Activated CD4-positive, alpha-beta T cell treated with anti-CD3 and anti-CD28 coated beads, Interleukin-2, amount 50 U/mL, for 16 hours (primary cell): ENCODE measurements at places on chromosomes 12 and 14.

DNA sequence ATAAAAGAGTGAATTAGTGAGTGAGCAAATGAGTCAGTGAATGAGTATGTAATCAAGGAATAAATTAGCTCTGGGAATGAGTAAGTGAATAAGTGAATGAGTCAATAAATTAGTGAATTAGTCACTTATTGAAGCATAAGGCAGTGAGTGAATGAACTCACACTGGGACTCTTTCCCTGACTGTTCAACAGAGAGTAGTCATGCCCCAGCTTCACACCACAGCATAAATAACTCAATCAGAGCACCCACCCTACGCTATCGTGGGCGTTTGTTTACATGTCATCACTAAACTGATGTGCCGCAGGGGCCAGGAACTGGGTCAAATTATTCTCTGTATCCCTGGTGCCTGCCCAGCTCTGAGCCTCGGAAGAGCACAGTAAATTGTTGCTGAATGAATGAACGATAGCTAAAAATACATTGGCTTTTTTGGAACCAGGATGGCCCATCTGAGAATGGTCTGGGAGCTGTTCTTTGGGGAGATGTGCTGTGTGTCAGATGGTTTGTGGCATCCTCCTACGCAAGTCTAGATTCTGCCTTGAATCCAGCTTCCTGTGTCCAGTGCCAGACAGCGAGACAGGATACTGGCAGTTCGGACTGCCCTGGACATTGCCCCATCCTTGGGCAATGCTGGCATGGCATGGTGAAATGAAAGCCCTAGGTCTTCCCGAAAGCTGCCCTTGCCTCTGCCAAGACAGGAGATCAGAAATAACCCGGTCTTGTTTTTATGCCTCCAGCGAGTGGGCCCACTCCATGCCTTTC, 98.0 kb upstream of the RTL1 start:
- no peak for DNase-seq

DNA sequence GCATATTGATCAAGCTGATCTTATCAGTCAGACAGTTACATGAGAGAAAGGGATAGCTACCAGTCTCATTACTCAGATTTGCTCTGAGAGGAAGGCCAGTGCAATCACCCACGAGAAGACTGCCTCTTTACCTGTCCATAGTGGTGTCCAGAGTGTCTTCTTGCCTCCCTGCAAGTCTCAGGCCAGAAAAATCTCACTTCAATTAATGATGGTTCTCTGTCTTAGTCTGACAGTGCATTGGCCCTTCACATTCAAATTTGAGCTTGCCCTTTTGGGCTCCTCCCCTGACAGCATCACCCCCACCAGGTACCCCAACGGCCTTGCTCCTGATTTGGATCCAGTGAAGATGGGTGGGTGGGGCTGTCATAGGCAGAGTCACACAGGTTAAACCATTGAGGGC, at the start of gene AICDA:
Gene AICDA (minus strand): TSS at position 231 of the 400 bp plus-strand sequence. CDS start 92 bp downstream, at position 139.
- no peak for DNase-seq

DNA sequence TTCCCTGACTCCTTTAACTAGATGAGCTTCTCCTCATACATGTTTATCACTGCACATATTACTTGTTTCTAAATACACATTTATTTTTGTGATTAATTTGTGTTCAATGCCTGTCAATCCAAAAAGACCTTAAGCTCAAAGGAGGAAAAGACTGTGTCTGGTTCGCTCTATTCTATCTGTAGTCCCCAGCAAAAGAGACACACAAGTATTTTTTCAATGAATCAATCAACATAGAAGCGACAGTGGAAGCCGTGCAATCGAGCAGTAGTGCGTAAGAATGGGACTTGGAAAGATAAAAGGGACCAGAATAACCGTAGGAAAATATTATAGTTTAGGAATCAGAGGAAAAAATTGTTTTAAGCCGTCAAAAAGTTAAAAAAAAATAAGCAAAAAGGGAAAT, 951 bp downstream of the WDHD1 start:
- no peak for DNase-seq

DNA sequence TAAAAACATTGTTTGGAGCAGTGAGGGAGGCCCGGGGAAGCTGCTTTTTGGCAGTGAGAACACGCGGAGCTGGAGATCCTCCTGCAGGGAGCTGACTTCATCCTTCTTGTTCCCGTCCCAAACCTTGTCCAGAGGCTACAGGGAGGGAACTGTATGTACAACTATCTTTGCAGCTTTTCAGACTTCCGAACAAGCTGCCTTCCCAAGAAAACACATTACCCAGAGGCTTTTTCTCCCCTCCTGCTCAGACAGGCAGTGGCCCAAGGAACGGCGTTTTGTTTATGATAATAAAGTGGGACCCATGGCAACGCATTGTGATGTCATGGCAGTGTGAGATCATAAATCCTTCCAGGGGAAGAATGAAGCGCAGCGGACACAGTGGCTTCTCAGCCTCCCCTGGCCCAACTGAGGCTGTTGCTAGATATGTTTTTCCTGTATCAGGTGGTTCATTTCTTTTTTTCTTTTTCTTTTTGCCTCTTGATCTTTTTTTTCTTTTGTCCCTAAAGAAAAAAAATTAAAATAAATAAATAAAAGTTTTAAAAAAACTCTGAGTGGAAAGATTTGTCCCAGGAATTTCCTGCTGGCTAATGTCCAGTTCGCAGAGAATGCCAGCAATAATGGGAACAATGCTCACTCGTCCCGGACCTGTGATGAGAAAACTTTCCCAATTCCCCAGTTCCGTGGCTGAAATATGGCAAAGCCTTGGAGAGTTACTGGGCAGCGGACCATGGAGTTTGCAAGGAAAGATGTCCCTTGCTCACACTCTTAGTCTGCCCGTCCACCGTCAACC, 103.4 kb upstream of the MAP1LC3B2 start:
- DNase-seq, result no peak

GRCh38 chr14:85878874-85879273, 348.9 kb downstream of the FLRT2 start:
- no peak for DNase-seq

- no peak for DNase-seq
Observed at GRCh38 chr12:3200032-3200617, 122.9 kb downstream of the TSPAN9 start.

DNA sequence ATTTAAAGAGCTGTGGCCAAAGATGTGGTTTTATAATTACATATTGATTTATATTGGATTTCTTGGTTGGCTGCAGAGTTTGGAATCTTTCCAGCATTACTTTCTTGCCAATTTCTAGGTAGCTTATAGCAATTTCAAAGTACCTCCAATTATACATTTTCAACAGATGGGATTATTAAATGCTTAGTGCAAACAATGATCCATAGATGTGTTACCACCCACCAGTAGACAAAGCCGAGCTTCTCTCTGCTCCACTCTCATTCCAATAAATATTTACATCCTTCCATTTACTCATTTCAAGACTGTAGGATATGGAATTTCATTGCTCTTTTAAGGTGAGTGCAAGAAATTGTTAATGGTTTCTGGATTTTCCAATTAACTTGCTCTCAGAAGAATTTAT, 21.6 kb upstream of the TMCC3 start:
- no peak for DNase-seq

GRCh38 chr14:104808456-104808855, 7.6 kb downstream of the ZBTB42 start:
- no peak for DNase-seq

DNA sequence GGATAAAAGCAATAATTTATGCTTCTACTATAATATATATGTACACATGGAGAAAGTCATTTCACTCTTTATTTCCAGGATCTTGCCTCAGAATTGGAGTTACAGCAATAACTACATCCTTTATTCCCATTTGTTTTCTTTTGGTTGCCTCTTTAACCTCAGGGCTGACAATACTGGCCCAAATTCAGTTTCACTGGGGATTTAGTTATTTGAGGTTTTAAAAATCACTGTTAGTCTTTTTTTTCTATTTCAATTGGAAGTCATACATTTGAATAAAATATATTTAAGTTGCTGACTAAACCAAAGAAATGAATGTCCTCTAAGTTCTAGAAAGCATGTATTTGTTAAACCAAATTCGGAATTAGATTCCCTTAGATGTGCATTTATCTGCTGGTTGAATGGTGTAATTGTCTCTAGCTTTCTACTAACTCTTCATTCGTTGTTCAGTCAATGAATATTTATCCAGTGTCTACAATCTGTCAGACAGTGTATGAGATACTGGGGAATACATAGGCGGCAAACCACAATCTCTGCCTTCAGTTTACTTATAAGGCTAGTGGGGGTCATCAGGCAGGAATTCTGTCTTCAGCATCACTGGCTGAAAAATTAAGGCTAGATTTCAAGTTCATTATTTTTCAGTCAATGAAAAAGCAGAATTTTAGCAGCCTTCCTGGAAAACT, 190.8 kb upstream of the ARHGAP5 start:
- no peak for DNase-seq

- DNase-seq, result no peak
Observed at GRCh38 chr12:22755629-22756028, 130.7 kb downstream of the ETNK1 start.

DNA sequence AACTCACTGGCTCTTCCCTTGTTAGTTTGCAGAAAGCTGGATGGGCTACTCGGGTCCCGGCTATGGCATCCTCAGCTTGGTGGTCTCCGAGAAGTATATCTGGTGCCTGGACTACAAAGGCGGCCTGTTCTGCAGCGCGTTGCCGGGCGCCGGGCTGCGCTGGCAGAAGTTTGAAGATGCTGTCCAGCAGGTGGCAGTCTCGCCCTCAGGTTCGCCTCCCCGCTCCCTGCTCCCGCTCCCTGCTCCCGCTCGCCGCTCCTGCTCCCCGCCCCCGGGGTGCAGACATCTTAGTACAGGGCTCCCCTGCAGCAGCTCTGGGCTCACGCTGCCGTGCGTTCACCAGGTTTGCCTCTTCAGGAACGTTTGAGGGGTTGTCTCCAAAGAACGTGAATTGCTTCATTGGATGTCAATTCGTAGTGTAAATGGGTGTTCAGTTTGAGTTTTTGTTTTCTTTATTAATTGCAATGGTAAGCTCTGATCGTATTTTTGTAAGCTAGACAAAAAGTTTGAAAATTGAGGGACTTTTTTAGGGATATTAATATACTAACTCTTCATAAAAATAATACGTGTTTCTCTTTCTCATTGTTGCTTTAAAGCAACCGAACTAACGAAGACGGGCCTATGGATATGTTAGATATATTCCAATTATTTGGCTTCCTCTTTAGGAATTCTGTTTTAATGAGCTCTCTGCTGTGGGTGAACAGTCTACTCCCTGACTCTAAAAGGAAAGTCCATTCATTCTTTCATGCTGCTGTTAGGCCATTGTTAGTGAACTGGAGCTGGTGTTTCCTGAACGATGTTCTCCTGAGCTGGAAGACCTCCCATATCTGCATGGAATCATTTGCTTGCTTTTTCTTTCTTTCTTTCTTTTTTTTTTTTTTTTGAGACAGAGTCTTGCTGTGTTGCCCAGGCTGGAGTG, 71.3 kb downstream of the ANKRD9 start:
- peak; percentile 66 for DNase-seq

DNA sequence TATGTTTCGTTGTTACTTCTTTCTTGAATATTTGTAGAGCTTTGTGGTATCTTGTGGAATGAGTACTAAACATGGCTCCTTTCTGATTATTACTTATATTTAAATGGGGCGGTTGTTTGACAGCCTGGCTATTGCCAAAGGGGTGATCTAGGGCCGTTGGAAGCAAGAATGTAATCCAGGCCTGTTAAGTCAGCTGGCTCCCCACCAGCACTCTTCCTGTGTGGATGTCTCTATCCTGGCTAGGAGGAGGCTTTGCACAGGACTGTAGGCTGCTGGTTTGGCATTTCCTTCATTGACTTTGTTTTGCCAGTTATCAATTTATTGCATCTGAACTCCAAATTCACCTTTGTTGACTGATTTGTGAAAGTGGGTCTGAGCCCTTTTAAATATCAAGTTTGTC, 5.6 kb downstream of the FAM234B start:
- no peak for DNase-seq

DNA sequence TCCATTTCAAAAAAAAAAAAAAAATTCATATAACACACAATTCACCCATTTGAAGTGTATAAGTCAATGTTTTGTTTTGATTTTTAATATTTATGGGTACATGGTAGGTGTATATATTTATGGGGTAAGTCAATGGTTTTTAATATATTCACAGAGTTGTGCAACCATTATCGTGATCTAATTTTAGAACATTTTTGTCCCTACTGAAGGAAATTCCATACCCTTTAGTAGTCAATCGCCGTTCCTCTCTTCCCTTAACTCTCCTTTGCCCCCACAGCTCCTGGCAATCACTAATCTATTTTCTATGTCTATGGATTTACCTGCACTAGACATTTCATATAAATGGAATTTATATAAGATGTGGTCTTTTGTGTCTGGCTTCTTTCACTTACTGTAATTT, 92.8 kb downstream of the TRAFD1 start:
- DNase-seq, result no peak

- no peak for DNase-seq
Observed at GRCh38 chr12:7060353-7060954, at the start of gene C1S. TSS of gene C1S (plus strand) at chr12:7060718. CDS start at chr12:7061913, 1,195 bp downstream.

DNA sequence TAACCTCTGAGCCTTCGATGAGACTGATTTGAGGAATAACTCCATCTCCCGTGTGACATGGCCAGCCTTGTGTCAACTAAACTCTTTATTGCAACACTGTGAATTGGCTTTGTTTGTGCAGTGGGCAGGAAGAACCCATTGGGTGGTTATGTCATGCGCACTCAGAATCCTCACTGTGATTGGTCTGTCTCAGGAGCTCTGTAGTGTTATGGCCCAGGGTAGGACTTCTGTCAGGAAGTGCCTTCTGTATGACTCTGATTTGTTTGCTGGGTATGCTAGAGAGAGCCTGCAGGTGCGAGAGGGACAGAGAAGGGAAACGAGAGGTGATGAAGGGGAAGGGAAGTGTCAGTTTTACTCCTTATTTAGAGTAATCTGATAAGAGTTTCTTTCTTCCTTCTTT, 71.5 kb upstream of the DCD start:
- DNase-seq, result no peak

DNA sequence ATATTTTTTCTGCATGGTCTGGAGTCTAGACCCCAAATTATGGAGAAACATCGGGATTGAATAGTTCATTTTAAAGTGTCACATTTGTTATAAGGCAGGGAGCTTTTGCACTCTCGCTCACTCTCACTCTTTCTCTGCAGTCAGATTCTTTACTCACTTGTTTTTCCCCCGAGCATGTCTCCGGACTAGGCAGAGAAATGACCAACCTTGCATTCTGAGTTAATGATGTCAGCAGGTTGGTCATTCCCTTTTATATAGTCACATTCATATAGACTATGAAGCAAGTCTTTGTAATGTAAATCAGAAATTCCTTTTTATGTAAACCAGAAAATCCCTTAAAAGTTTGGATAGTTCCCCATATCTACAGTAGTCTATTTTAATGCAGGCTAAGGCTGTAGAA, 4.1 kb downstream of the C12orf75 start:
- no peak for DNase-seq

DNA sequence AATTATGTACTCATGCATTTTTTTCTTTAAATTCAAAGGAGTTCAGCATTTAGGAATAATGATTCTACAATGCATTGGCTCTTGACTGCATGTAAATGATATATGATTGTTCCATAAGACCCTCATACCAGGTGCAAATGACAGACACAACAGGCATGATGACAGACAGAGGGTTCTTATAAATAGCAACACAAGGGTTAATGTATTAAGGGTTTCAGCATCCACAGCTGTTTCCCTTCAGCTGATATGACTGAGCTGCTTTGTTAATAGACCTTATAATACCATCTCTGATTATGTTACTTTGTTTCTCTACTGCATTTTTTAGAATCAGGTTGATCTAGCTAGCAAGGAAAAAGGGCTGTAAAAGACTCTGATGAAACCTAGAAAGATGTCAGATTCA, 90.8 kb upstream of the TMTC2 start:
- no peak for DNase-seq

GRCh38 chr12:48380596-48380995, 29.9 kb upstream of the ZNF641 start:
- no peak for DNase-seq

- no peak for DNase-seq
Observed at GRCh38 chr14:101492716-101493115, 68.6 kb upstream of the DIO3 start.

- peak; percentile 9 for DNase-seq
Observed at GRCh38 chr12:27975222-27976136, 2.9 kb upstream of the PTHLH start.
